ENCODE measurements at places on chromosomes 6 and 20.

DNA sequence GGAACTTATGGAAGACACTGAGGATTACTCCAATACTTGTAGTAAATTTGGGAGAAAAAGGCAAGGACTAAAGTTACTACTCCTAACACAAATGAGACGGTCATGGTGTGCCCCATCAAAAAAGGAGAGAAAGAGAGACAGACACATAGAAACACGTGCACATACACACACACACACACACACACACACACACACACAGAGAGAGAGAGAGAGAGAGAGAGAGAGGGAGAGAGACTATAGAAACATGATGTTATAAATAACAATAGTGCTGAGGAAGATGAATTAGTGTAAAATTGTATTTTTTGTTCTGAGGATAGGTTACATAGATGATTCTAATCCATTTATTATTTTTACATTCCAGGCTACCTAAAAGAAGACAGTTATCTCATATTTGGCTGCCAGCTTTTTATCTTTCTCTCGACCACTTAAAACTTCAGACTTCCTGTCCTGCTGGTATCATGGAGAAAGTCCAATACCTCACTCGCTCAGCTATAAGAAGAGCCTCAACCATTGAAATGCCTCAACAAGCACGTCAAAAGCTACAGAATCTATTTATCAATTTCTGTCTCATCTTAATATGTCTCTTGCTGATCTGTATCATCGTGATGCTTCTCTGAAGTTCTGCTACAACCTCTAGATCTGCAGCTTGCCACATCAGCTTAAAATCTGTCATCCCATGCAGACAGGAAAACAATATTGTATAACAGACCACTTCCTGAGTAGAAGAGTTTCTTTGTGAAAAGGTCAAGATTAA lies 10.5 kb downstream of the PLN start:
- no peak for DNase-seq

- DNase-seq, result peak; percentile 61
These were observed 312.5 kb downstream of the EYA4 start for GRCh38 chr6:133553652-133554051.

- no peak for DNase-seq
These were observed 240.4 kb upstream of the SULF2 start for GRCh38 chr20:48025661-48026060.

DNA sequence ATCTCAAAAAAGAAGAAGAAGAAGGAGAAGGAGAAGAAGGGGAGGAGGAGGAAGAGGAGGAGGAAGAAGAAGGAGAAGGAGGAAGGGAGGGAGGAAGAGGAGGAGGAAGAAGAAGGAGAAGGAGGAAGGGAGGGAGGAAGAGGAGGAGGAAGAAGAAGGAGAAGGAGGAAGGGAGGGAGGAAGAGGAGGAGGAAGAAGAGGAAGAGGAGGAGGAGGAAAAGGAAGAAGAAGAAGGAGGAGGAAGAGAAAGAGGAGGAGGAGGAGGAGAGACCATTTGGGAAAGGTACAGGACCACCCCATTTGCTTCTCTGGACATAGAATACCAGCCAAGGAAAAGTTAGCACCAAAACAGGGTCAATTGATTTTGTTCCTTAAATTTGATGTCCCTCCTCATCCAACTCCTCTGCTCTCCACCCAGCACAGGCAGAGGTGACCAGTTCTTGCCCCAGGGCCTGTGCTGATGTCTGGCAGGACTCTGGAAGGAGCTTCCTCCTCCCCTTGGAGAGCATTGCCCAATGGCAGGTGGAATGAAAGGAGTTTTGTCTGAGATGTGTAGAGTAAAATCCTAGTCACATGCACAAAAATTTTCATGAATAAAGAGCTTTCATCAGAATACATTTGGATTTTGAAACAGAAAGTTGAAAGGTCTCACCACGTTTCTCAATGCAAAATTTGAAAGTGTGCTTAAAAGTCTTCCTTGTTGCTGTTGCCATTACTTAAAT lies 182.9 kb downstream of the LY86 start:
- no peak for DNase-seq

DNA sequence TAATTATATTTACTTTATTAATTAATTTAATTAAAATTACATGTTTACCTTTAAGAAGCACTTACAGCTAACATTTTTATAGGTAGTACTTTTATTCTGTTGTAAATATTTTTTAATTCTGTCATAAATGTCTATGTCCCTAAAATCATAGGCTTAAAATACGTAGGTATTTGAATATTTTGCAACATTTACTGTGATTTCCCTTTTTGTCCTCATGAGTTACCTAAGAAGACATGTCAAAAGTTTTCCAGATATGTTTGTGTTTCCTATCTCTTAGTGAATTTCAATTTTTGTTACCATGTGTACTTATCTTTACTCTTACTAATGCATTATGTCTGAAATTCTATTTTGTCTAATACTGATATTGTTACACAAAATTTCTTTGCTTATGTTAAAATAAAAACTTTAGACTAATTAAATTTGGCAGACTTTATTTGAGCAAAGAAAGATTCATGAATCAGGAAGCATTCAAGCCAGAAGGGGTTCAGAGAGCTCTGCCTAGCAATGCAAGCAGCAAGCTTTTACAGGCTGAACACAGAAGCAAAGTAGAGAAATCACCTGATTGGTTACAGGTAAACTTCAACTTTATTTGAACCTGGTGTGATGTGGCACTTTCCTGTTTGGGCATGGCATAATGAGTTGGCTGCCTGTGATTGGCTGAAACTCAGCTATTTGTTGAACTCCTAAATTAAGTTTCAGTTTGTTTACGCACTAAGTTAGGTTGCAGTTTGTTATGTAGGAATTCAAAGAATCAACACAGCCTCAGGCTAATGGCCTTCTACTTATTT lies 123.2 kb upstream of the TMEM170B start:
- no peak for DNase-seq

DNA sequence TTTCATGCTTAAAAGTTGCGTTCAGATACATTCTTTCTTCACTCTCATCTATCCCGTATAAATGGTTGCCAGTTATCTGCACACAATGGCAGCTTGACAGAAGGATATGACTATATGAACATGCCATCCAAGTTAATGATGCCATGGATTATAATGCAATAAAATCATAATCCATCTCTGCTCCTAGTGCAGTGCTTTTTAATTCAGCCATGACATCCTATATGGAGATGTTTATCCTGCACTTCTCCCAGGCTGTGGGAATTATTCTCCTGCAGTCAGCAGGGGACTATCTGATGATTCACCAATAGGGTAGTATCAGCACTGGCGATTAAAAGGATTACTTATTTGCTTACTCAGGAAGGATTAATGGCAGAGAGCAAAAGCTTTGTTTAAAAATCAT lies 273.8 kb downstream of the SAMD5 start:
- no peak for DNase-seq

DNA sequence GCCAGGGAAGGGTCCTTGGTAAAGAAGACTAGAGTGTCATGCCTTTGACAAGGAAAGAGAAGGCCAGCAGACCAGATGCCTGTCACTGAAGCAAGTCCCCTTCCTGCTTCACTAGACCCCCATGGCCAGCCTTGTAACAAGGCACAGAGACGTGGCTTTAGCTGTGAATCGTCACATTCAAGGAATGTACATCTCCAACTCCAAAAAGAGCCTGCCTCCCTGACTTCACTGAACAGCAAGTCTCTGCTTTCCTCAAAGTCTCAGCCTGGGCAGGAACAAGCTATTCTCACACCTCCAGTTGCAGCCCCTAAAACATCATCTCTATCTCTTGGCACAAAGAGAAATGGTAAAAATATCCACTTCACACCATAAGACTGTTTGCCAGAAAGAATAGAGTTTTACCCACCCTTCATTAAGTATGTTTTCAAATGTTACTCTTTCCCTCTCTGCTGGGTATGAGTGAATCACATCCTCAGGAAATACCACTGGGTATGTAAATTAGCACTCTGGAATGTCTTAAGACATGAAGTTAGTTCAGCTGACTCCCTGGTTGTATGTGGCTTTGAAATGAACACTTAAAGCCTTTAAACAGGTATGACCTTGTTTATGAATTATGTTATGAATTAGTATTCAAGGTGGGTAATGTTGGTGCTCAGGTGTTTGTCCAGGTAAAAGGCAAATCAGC lies 46.4 kb upstream of the NT5E start:
- DNase-seq, result peak; percentile 58

GRCh38 chr6:21151119-21151518 lies 442.4 kb upstream of the SOX4 start:
- no peak for DNase-seq

DNA sequence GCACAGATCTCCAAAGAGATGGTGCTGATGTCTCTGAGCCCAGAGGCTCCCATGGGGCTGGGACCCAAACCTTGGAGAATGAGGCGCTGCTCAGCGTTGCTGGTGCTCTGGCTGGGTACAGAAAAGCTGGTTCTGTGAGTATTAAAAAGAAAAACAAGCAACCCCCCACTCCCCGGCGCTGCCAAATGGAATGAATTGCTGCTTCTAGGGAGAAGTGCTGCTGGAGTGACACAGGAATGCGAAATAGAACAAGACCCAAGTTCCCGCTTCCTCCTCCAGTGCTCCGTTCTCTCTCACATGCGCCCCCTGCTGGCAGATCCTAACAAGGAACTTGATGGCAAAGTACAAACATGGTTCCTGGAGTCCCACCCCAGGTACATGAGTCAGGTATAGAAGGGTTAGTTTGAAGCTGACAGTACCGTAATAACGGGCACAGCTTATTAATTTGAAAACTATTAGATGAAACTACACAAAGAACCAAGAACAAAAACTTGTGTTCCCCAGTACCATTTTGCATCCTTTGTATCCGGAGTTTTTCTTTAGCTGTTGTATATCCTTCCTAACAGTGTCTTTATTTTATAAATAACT lies 2.1 kb upstream of the DDX27 start:
- DNase-seq, result peak; percentile 92

DNA sequence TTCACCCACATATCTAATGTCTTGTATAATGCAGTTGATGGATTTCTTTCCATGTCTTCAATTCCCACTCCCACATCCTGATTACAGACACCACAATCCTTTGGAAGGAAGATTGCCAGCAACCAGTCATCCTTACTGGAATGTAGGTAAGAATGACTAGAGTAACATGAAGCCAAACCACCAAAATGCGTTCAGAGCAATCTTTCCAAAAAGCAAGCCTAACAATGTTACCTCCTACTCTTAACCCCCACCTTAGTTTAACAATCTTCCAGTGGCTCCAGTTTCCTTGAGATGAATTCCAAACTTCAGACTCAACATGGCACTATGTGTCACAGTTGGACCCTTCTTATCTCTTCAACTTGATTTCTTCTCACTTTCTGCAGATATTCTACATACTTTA lies 685.6 kb downstream of the DOK5 start:
- DNase-seq, result no peak

GRCh38 chr20:32792316-32792715 lies 27.4 kb upstream of the MAPRE1 start:
- no peak for DNase-seq

GRCh38 chr6:26607434-26608230 lies 10.9 kb downstream of the ABT1 start:
- DNase-seq, result peak; percentile 80

DNA sequence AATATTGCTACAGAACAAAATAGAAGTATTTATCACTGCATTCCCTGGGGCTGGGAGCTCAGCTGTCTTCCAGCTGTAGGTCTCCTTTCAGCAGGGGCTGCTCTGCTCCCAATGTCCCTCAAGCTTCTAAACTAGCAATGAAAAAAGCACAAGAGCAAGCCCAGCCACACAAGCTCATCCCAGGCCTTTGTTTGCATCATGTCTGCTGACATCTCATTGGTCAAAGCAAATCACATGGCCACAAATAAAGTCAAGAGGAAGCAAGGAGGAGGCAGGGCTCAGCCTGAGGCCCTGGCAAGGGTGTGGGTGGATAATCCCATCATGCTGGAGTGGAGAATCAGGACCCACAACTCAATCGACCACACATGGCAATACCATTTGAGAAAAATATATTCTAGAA lies 2.2 kb upstream of the BFSP1 start:
- peak; percentile 70 for DNase-seq

DNA sequence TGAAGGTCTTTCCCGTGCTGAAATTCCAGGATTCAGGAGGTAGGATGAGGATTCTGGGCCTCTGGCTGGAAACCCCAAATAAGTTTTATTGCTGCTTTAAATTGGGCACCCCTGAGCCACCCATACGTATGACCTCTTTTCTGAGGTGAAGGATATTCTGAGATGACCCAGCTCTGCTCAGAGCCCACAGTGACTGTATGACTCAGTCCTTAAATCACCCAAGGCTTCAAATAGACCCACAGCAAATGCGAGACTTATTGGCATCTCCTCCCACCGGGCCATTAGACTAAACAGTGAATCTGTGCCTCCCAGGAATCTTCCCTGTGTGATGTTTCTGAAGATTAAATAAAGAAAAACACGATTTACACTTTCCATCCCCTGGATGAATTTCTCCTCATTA lies 9.5 kb downstream of the SIRPG start:
- DNase-seq, result no peak

- DNase-seq, result no peak
These were observed 20.0 kb downstream of the CCN2 start for GRCh38 chr6:131931063-131931750.

- DNase-seq, result no peak
These were observed 43.2 kb downstream of the SESN1 start for GRCh38 chr6:109051301-109052017.

- DNase-seq, result no peak
These were observed 178.9 kb upstream of the ECI2 start for GRCh38 chr6:4314201-4314707.

DNA sequence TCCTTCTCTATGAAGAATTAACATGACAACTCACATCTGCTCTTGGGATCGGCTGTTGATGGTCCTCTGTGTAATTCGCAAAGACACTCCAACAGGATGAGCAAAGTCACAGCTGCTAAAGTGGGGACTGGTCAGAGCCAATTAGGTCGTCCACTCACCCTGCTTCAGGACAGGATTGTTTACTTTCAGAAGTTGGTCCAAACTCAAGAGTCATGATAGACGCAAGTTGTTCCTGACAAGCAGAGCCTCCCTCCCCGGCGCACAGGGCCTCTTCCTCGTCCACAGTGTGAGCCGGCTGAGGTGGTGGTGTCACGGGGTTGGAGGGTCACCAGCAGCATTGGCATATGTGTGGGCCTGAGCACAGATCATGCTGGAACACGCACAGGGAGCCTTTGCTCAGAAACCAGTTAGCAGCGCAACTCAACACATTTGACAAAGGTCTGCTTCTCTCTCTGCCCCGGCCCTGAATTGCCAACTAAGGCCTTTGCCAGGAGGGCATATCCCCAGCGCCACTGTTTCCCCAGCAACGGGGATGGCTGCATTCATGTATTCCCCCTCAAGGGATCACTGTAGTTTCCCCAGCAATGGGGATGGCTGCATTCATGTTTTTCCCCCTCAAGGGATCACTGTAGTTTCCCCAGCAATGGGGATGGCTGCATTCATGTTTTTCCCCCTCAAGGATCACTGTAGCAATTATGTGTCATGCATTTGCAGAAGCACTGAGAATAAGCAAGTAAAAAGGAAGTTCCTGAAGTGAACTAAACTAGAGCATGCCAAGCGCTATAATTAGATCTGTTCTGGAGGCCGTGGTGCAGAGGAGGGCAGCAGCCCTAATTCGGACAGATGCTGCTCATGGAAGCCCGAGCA lies 111.7 kb downstream of the THBS2 start:
- DNase-seq, result no peak

- no peak for DNase-seq
These were observed 1.4 kb upstream of the MUC21 start for GRCh38 chr6:30981942-30982772.
